Lower lobe of right lung (tissue), 2 donors: ENCODE measurements at places on chromosomes 1 and 21. TPM values are rescaled to one million over a fixed set of nuclear protein-coding genes. Genes with fewer than 3 reads are reported as not detected.

The OR2L3 gene
- total RNA-seq: not detected

The CLEC20A gene
- total RNA-seq: not detected

The PRAMEF17 gene
- not detected for total RNA-seq

DNA sequence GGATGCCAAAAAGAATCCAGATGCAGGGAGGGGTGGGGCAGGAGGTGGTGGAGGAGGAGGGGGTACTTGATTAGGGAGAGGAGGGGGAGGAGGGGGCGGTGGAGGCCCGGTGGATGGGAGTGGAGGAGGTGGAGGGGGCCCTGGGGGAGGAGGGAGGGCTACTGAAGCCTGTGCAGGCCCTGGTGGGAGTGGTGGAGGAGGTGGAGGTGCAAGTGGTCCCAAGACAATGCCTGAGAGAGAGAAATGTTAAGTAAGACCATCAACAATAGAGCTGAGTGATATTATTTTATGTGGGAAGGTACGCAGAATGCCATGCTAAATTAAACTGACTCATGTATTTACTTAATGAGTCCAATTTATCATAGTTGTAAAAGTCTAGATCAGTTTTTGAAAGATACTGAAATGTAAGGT, 86.8 kb upstream of the LBR start:
- no peak overlapping the region for H3K27ac ChIP-seq
- H3K27me3 ChIP-seq: no peaks in the 10 kb centered on the region
- peaks cover 20% of the 10 kb centered on the region for H3K36me3 ChIP-seq
- no peak for DNase-seq
- no peaks in the 10 kb centered on the region for H3K4me1 ChIP-seq

DNA sequence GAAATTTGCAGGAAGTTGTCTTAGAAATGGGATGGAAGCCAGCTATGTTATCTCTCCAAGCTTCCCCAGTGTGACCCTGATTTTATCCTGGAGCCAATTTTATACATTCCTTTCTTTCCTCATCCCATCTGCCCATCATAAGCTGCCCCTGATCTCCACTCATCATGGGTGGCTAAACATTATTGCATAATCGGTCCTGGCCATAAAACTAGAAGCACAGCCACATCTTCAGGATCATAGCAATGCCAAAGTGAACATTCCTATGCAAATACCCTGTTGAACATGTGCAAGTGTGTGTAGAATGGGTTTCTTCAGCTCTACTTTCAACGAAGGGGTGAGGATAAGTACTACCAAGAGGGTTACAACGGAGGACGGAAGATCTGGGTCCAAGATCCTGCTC, 50.6 kb upstream of the COG2 start:
- H3K36me3 ChIP-seq: no peaks in the 10 kb centered on the region
- no peak overlapping the region for H3K27ac ChIP-seq
- DNase-seq: no peak
- H3K4me3 ChIP-seq: no peak overlapping the region
- H3K4me1 ChIP-seq: no peaks in the 10 kb centered on the region
